ENCODE measurements at places on chromosomes 13 and 19.

DNA sequence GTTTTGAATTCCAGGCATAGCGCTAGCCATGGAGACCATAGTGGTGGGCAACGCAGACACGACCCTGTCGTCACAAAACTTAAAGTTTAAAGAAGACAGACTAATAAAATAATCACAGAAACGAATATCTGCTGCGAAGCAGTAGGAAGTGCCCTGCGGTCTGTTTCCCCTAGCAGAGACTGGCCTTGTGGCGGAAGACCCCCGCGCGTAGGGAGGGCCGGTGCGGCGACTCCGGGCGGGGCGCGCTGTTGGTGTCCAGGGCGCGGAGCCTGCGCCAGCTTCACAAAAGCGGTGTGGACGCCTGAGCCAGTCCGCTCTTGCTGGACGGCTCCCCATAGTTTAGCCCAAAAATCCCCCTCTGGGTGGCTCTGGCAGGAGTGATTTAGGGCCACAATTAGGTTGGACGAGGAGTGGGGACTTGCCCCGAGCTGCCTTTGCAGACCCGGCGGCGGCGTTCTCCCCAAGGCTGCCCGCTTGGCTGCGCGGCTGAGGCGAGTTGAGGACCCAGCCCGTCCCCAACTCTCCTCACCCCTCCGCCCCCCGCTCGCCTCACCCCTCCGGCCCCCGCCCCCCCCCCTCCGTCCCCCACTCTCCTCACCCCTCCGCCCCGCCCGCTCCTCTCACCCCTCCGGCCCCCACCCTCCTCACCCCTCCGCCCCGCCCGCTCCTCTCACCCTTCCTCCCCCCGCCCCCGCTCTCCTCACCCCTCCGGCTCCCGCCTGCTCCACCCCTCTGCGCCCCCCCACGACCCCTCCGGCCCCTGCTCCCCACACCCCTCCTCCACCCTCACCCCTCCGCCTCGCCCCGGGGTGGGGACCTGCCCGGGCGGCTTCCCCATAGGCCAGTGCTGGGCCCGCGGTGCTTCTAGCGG is 14.2 kb upstream of the LATS2 start:
- no peak for DNase-seq

GRCh38 chr13:45196622-45197021 is 4.2 kb downstream of the KCTD4 start:
- no peak for DNase-seq

GRCh38 chr19:47274891-47275761 is 441 bp downstream of the INAFM1 start:
- DNase-seq: no peak

DNA sequence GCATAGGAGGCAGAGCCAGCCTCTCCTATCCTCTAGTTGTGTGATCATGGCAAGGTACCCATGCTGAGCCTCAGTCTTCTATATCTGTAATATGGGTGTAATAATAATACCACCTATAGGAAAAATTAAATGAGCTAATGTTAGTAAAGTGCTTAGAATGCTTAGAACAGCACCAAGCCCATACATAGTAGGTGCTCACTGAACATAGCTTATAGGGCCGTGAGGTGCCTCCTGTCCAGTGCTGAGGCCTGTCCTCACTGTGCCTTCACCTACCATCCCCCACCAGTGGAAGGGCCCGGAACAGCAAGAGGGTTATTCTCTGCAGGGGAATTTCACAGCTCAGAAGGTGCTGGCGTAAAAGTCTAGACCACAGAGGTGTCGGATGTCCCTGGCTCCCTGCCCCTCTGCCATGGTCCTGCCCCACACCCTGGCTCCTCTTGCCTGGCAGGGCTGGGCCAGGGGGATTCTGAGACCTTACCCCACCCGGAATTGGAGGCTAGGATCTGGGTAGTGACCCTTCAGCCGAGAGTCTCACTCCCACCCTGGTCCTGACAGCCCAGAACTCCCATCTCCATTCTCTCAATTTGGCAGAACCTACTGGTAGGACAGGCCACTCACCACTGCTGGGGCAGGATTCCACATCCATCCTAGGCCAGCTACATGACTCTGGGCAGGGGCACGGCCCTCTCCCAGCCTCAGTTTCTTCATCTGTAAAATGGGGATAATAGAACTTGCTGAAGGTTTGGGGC is 2.2 kb upstream of the SCN1B start:
- DNase-seq: no peak

GRCh38 chr13:103164251-103164650 is 98.0 kb upstream of the SLC10A2 start:
- no peak for DNase-seq

DNA sequence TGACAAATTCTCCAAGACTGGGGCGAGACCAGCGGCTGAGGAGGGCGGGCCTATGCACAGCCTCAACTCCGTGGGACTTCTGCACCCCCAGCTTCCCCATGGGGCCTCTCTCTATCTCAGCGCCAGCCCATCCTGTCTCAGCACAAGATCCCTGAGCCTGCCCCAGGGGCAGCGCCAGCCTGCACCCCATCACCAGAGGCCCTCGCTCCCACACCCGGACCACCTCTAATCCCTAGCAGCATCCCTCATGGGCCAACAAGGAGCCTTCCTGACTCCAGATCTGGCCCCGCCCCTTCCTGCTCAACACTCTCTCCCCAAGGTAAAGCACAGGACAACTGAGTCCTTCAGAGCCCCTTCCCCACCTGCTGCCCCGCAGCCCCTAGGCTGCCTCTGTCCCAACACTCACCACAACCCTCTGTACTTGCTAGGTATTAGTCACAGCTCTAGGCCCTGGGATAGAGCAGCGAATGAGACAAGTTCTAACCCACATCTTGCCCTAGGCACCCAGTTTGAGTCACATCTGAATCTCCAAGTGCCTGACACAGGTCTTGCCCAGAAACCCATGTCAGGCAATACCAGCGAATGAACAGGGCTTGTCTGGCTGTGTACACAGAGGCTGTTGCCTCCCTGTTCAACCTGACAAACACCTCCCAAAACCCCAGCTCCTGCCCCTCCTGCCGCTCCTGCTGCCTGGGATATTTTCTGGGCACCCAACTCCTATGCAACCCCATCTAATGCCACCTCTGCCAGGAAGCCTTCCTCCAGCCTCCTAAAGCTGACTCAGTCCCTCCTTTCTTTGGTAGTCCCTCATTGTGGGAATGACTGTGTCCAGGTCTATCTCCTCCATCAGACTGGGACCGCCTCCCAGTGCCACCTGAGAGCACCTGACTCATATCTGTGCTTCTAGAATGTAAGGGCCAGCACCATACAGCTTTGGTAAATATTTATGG is 18.6 kb downstream of the GRIK5 start:
- DNase-seq: no peak

GRCh38 chr13:30529085-30529834 is 63.5 kb upstream of the HMGB1 start:
- no peak for DNase-seq
